Cortex of kidney (tissue), 1 donor: ENCODE measurements at places on chromosomes 13 and 19.

DNA sequence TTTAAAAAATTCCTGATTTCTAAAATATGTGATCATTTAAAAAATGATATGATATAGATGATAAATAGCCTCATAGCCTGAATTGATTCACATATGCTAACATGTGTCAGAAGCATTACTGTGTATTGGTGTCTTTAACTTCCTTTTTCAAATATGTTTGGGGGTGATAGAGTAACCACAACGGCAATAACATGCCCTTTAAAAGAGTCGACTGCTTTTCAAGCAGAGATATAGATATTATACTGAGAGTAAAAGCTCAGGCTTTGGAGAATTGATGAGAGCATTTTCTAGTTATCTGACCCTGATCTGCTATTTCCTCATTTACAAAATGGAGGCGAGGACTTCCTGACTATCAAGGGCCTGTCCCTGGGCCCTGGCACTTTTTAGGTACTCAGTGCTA lies 260.5 kb downstream of the DCT start:
- no peak for DNase-seq

GRCh38 chr13:29561918-29562317 lies 33.6 kb downstream of the SLC7A1 start:
- DNase-seq = no peak

- no peak for DNase-seq
Observed at GRCh38 chr19:4474514-4475022, 2.5 kb downstream of the HDGFL2 start.

DNA sequence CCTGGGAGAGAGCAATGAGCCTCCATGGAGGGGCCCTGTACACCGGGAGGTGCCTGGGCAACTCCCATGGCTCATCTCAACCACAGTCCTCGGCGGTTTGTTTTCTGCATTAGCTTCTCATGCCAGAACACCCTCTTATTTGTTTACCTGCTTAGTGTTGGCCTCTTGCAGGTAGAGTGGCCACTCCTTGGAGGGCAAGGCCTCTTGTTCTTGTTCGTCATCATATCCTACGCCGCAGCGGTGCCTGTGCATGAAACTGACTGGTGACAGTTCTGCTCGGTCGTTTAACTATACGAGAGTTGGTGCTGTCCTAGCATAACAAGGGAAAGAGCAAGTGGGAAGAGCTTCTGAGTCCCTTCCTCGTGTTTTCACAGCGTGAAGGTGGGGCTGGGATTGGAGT lies 40.5 kb upstream of the RNF113B start:
- no peak for DNase-seq

DNA sequence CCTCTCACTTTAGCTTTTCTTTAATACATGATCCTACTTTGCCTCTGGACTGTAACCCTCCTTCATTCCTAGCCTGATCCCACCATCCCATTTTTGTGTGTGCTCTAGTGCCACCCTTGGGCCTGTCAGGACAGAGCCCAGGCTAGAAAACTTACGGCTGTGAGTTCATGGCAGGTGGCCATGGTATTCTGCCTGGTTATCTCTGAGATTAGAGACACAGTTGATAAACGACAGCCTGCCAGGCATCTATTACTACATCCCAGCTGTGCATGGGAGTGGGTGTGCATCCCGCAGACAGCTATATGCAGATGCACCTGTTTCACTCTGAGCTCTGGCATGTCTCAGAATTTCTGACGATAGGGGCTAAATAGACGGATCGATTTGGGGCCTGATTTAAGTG lies 110.9 kb downstream of the HS6ST3 start:
- DNase-seq = no peak

DNA sequence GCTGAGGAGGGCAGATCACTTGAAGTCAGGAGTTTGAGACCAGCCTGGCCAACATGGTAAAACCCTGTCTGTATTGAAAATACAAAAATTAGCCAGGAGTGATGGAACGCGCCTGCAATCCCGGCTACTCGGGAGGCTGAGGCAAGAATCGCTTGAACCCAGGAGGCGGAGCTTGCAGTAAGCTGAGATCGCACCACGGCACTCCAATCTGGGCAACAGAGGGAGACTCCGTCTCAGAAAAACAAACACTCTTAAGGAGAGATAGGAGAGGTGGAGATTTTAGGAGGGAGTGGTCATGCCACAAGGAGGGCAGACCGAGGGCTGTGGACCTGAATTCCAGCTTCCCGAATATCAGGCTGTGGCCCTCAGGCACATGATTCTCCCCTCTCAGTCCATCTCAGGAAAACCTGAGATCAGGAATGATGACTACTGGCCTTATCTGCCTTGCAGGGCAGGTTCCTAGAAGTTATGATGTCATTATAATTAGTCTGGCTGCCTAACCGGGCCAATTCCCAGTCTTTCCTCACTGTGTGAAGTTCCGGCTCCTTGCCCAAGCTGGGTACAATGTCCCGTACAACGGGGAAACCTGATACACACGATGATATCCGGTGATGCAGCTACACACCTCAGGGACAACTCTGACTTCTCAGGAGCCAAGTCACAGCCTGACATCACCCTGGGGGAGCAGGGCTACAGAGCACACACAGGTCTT lies 2.5 kb downstream of the SLC35E1 start:
- no peak for DNase-seq

DNA sequence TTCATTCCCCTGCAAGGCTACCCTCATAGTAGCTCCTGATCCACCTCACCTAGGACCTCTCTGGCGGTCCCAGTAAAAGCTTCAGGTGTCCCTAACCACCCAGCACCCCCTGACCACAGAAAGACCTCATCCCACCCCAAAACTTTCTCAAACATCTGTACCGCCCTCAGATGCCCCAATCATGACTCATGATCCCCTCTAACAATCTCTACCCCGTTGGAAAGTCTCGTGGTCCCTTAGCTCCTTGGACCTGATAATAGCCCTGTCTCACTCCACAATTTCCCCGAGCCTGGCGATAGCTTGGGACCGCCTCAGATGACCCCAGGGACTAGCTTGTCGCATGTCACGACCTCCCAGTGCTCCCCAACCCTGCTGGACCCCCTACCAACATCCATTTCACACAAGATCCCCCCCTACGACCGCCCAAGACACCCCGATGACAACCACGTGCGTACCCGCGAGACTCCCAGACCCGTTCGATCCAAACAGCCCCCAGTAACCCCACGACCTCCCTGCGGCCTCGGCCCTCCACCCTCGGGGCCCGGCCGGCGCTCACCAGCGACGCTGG lies 450 bp downstream of the NDUFA11 start:
- DNase-seq = no peak

DNA sequence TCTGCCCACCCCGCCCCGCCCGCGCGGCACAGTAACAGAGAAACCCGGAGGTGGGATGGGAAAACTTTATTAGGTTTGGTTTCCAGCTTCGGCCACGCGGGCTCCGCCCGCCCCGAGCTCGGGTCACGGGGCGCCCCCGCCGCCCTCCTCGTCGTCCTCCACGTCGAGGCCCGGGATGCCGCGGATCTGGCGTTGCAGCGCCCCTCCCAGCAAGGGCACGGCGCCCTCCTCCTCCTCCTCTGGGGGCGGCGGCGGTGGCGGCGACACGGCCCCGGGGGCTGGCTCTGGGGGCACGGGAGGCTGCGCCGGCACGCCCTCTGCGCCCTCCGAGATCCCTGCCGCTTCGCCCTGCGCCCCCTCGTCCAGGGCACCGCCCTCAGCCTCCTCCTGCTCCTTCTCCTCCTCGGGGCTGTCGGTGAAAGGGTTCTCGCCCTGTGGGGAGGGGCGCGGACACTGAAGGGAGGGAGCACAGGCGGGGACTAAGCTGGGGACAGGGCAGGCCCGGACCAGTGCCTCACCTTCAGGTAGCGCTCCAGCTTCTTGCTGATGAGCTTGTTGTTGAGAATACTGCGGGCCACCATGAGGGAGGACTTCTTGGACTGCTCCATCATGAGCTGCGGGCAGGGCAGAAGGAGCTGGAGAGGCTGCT lies 536 bp upstream of the AKAP8 start:
- DNase-seq = no peak

DNA sequence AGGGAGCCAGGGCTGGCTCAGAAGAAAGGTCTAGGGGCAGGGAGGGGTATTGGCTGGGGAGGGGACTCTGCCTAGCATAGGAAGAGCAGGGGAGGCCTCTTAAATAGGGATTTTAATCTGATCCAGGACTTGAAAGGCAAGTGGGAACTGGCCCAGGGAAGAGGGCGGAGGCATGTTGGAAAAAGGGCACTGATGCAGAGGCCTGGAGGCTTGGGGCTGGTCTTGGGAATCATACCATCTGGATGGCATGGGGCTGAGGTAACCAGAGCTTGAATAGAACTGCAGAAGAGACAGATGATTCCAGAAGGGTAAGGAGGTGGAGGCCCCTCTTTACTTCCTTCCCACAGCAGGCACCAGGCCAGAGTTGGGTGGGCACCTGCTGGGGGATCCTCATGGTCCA lies 29.1 kb downstream of the CERS4 start:
- DNase-seq = no peak

DNA sequence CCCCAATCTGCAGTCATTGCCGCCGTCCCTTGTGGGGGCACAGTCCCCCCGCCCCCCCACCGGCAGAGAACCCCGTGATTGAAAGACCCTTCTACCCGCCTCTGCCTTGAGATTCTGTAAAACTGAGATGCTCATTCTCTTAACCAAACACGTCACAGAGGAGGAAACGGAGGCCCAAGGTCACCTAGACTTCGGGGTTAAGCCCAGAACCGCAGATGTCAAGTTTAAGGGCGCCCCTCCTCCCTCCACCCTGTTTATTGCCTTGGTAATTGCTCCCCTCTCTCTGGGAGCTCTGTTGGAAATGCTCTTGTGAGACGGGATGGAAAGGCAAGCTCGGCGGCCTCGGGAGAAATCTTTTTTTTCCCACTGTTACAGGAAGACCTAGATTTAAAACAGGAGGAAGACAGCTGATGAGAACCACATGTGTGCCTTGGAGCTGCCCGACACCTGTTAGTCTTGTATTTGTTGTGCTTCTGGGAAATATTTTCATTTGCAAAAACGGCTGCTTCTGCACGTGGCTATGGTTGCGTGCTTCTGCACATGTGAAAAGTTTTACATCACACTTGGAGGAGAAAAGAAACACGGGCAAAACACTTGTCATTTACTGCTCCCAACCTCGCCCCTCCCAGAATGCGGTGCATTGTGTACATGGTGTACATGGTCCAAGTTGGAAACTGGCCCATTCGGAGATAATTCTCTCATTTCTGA lies 1.1 kb upstream of the MED26 start:
- no peak for DNase-seq

DNA sequence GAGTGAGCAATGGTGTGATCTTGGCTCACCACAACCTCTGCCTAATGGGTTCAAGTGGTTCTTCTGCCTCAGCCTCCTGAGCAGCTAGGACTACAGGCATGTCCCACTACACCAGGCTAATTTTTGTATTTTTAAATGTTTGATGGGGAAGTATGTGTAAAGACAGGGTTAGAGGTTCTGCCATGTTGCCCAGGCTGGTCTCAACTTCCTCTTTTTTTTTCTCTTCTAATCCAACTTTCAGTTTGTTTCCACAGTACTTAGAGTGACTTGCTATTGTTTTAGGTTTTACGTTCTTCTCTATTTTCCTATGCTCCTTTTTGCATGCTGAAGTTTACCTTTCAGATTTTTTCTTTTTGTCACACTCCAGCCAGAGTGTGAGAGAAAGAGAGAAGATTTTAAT lies 1433.0 kb downstream of the UQCRFS1 start:
- DNase-seq = no peak

- DNase-seq = no peak
Observed at GRCh38 chr13:39269411-39269810, 231.2 kb downstream of the NHLRC3 start.

GRCh38 chr13:29402166-29402636 lies 193.3 kb downstream of the SLC7A1 start:
- no peak for DNase-seq

DNA sequence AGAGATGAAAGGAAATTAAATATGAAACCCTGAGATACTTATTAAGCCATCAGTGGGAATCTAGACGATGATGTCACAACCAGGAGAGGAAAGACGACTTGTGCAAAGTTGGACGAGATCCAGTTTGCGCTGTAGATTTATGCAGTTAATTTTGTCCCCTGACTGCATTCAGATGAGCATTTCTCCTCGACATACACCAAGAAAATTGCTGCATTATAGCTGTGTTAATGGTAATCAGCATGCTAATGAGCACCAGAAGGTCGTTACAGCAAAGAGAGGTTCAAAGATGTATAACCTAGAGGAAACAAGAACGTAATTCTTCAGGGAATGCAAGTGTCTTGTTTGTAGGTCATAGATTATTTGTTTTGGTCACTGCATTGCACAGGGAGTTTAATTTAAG lies 371.7 kb downstream of the RBM26 start:
- no peak for DNase-seq

DNA sequence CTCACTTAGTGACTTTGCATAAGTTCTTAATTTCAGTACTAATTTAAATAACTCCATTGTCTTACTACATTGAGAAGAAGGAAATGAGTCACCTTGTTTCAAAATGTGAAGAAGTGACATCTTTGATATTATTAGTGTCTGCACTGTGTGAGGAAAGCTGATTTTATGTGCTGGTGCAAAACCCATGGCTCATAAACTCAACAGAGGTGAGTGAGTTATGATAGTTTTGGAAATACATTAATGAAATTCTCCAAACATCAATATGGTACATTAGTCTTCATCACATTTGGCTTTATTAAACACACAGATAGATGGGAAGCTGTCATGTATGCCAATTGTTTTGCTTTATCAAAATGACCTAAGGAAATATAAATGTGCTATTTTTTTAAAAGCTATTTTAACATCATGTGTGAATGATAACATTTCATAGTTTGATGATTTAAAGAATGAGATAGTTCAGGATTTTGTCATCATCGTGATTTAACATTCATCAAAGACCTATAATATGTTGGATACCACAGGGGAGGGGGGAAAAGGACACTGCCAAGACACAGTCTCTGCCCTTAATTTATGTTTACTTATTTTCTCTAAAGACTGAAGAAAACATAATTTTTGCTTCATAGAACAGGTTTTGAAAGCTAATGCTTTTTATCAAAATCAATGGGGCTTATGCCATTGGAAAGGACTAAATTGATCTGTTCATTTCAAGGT lies 902.3 kb upstream of the SLITRK1 start:
- DNase-seq = no peak

DNA sequence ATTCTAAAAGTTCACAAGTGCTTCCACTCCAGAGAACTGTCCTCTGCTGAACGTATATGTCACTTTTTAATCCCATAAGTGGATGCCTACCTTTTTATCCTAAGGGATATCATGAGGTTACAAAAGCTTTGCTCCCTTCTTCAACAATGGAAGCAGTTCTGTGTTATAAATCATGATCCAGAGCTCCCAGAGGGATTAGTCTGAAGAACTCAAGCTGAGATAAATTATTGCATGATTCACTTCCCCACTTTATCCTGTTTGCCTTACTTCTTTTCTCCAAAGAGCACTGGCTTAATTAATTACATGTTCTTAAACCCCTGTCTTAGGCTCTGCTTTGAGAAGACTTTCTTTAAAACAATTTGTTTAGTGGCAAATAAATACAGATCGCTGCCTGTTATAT lies 246.7 kb downstream of the PCDH17 start:
- DNase-seq = no peak

- no peak for DNase-seq
Observed at GRCh38 chr13:37665420-37665819, 66.9 kb upstream of the POSTN start.

- no peak for DNase-seq
Observed at GRCh38 chr13:30796132-30796572, 60.8 kb downstream of the ALOX5AP start.

GRCh38 chr13:87198371-87198770 lies 472.8 kb upstream of the SLITRK5 start:
- no peak for DNase-seq
